BJ (cell line): ENCODE measurements at places on chromosomes 4 and X. TPM values are rescaled to one million over a fixed set of nuclear protein-coding genes. Genes with fewer than 3 reads are reported as not detected.

GRCh38 chrX:6707497-6707896, 172.6 kb upstream of the VCX3A start:
- DNase-seq, result no peak

GRCh38 chr4:142861351-142861750, 15.2 kb upstream of the INPP4B start:
- DNase-seq, result no peak

DNA sequence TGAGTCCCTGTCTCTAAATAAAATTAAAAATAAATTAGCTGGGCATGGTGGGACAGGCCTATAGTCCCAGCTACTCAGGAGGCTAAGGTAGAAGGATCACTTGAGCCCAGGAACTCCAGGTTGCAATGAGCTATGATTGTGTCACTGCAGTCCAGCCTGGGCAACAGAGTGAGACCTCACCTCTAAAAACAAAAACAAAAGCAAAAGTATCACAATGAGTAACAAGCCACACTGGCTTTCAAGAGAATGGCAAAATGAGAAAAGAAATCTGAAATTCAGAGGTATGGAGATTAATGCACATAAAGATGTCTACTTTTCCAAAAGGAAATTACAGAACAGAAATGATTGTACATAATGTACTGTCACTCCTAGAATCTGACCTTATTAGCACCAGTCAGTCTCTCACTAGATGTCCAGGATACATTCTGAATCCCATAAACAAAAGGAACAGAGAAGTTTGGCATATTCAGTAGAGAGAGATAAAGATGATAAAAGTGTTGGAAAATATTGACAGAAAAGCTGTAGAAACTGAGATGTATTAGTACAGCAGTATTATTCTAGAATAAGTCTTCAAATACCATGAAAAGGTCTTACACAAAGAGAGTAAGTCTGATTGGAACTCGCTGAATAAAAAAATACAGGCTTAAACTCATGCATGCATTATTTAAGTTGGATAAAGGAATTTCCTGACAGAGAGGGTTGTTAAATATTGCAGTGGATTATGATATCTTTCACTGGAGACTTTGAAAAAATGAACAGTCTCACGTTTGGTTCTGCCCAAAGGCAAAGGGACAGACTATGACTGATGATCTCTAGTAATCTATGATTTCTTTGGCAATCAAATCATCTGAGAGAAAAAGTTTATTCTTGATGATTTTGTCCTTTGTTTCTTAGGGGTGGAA, 102.5 kb downstream of the SH3RF1 start:
- no peak for DNase-seq

GRCh38 chr4:136918772-136919171, 613.5 kb downstream of the PCDH18 start:
- DNase-seq, result no peak

- no peak for DNase-seq
Measured at GRCh38 chrX:13372203-13372980, 52.5 kb upstream of the ATXN3L start.

DNA sequence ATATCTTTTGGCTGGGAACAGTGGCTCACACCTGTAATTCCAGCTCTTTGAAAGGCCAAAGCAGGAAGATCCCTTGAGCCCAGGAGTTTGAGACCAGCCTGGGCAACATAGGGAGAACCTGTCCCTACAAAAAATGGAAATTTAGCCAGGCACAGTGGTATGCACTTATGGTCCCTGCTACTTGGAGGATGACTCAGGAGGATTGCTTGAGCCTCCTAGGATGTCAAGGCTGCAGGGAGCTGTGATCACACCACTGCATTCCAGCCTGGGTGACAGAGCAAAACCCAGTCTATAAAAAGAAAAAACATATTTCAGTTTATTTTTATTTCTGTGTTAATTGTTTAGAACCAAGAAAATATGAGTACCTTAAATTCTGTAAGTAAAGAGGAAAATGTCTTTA, 123.7 kb downstream of the CBR4 start:
- DNase-seq, result no peak

GRCh38 chr4:86857341-86858052, 8.3 kb upstream of the SLC10A6 start:
- DNase-seq, result no peak

DNA sequence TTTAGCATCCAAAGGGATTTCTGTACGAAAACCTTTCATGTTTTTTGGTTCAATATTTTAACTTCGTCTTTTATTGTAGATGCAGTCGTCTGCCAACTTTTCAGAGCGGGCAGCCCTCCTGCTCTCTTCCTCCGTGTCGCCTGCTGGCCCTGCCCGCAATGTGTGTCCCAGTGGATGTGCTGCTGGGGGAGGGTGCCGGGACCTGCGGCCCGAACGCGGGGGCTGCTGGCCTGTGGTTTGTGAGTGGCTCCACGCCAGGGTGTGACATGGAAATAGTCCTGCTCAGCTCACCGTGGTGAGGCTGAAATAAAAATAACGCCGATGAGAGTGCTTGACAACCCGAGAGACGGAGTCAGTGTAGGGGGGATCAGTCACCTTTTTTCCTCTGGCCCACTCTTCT, 59.7 kb upstream of the GRPEL1 start:
- no peak for DNase-seq

DNA sequence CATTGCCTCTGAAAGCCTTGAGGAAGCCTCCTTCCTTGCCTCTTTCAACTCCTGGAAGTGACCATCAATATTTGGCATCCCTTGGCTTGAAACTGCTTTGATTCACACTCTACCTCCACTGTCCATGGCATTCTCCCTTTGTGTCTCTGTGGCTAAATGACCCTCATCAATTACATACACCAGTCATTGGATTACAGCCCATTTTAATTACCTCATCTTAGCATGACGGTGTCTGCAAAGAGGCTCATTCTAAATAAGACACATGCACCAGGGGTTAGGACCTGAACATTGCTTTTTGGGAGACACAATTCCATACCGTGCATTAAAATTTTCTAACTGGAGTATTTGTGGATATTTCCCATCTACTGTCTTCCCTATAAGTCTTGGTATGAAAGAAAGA, 60.7 kb upstream of the FAM9A start:
- no peak for DNase-seq

DNA sequence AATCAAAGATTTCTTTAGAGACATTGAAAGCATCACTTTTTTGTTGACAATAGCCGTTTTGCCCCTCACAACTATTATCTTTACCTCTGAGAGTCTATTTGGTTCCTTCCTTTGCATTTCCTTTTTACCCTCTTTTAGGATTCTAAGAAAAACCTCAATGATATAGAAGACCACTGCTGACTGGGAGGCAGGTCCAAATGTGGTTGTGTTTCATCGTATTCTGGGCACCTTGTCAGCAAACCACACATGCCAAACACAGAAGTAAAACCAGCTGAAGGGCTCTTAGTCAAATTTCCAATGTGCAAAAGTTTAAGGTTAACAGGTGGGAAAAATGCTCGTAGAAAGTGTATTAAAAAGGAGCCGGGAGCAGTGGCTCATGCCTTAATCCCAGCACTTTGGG, 5.1 kb upstream of the PRMT9 start:
- DNase-seq, result no peak

- DNase-seq, result no peak
Measured at GRCh38 chr4:163693776-163694175, 199.3 kb downstream of the TMA16 start.

- no peak for DNase-seq
Measured at GRCh38 chrX:29487714-29488113, 727.6 kb upstream of the MAGEB2 start.

GRCh38 chr4:168658751-168659150, 161.9 kb downstream of the PALLD start:
- no peak for DNase-seq

DNA sequence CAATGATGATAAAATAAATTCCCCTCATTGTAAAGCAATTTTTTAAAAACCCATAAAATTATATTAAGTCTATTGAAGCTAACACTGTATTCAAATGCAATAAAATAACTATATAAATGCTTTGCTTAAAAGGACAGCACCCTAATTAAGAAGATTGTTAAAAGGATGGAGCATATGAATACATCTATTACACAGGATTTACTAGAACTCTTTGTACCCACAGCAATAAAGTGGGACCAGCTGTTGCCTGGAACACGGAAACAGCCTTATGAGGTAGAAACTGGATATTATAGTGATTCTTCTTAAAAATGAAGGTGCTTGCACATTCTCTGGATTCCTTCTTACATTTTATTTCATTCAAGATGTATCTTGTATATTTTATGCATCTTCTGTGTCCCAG, 298.7 kb upstream of the KLF3 start:
- no peak for DNase-seq

- DNase-seq, result no peak
Measured at GRCh38 chrX:101362757-101363156, 14.2 kb upstream of the TIMM8A start.

- no peak for DNase-seq
Measured at GRCh38 chr4:169098532-169098931, 88.5 kb upstream of the CBR4 start.

DNA sequence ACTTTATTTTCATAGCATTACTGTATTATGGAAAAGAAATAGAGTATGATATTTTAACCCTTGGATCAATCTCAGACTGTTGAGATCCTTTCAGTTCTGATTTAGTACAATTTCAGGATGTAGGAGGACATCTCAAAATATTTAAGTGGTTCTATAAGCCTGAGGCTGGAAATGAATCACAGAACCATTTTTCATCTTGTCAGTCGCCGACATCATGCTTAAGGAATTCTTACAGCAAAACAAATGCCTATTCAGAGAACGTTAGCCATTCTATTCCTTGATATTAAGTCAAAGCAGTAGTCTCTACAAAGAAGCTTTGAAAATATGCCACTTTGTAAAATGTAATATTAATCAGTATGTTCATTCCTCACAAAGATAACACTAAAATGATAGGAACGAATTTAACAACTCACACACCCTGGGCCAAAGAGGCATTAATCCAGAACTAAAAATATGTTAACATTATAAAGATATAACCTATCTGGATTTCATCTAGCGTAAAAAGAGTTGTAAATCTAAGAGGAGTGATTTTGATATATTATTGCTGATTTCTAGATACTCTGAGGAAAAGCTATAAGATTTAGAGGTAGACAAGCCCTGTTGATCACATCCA, 152.0 kb downstream of the GASK1B start:
- DNase-seq, result peak; percentile 62

DNA sequence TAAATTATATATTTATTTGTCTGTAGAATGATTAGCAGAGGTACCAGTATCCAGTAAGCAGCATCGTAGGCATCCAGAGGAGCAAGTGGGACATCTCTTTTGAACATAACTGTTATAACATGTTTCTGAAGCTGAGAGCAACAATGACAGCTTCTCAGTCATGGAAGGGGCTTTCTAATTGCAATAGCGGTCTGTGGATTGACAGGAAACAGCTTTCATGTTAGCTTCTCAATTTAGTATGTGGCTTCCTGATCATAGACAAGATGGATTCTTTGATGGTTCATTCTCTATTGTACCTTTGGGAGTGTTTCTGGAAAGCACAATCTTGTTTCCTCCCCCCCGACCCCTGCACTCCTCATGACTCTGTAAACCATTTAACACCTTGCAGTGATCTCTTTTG, 434.6 kb upstream of the GNPDA2 start:
- no peak for DNase-seq

GRCh38 chrX:4181782-4182407, 468.4 kb upstream of the PRKX start:
- no peak for DNase-seq

- no peak for DNase-seq
Measured at GRCh38 chr4:146265950-146266490, 51.7 kb downstream of the REELD1 start.

DNA sequence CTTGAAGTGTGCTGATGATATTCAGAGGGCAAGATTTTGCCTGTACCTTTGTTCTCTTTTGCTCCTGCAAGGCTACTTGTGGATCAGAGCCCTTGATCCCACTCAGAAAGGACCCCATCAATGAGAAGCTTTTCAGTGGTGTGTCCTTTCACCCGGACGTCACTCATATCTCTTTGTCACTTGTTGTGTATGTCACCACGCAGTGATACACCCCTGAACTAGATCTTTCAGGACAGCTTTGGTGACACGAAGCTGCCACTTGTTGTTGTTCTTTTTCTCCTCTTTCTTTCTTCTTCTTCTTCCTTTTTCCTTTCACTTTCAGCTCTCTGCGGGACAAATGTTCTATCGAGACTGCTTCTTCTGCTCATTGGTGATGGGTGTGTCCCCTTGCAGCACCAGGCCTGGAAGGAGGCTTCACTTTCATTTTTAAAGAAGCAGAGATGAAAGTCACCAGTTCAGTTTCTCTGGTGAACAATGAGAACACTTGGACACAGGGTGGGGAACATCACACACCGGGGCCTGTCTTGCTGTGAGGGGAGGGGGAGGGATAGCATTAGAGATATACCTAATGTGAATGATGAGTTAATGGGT, 83.6 kb downstream of the NBDY start:
- no peak for DNase-seq

DNA sequence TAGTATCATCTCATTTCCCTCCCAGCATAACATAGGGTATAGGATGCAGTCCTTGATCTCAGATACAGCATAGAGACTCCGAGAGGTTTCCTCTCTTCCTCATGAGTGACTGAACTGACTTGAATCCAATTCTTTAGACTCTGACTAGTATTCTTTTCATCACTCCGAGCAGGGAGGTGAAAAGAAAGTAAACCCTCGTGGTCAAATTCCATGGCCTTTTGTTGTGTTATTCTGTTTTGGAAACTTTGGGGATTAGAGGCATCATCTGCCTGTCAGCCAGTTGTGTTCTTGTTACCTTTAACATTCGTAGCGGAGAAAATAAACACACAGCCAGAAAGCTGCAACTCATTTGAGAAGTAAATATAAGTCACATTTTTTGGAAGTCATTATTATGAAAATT, 206.6 kb downstream of the ARHGAP10 start:
- no peak for DNase-seq

DNA sequence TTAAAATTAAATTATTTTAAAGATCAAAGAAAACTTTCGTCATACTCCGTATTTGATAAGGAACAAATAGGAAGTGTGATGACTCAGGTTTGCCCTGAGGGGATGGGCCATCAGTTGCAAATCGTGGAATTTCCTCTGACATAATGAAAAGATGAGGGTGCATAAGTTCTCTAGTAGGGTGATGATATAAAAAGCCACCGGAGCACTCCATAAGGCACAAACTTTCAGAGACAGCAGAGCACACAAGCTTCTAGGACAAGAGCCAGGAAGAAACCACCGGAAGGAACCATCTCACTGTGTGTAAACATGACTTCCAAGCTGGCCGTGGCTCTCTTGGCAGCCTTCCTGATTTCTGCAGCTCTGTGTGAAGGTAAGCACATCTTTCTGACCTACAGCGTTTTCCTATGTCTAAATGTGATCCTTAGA, at the start of gene CXCL8:
CXCL8 (plus strand) TSS at position 217 of the 426 bp plus-strand sequence; CDS start at position 307, 90 bp downstream.
- DNase-seq, result no peak

Gene SNCA
- polyA plus RNA-seq, result 0.18 and 0.50 TPM in 2 replicates

Gene HS6ST2
- polyA plus RNA-seq, result not detected in 2 replicates

Gene TECRL
- polyA plus RNA-seq, result not detected in 2 replicates

Gene GSX2
- polyA plus RNA-seq, result not detected in 2 replicates

Gene TRAM1L1
- polyA plus RNA-seq, result 0.44 and 0.85 TPM in 2 replicates

Gene HTR2C
- polyA plus RNA-seq, result not detected in 2 replicates

Gene USP51
- polyA plus RNA-seq, result 0.49 and 0.65 TPM in 2 replicates

Gene STK26
- 0.67 and 1.3 TPM in 2 replicates for polyA plus RNA-seq

Gene RNF150
- polyA plus RNA-seq, result 39.4 and 47.7 TPM in 2 replicates

Gene SPIN4
- polyA plus RNA-seq, result 2.5 and 3.6 TPM in 2 replicates
